Left ventricle myocardium inferior (tissue), 1 donor: ENCODE measurements at places on chromosomes 5 and 9. TPM values are rescaled to one million over a fixed set of nuclear protein-coding genes. Genes with fewer than 3 reads are reported as not detected.

NUTM2G gene
- not detected for total RNA-seq

HRH2 gene
- 47.7 TPM for total RNA-seq

DNA sequence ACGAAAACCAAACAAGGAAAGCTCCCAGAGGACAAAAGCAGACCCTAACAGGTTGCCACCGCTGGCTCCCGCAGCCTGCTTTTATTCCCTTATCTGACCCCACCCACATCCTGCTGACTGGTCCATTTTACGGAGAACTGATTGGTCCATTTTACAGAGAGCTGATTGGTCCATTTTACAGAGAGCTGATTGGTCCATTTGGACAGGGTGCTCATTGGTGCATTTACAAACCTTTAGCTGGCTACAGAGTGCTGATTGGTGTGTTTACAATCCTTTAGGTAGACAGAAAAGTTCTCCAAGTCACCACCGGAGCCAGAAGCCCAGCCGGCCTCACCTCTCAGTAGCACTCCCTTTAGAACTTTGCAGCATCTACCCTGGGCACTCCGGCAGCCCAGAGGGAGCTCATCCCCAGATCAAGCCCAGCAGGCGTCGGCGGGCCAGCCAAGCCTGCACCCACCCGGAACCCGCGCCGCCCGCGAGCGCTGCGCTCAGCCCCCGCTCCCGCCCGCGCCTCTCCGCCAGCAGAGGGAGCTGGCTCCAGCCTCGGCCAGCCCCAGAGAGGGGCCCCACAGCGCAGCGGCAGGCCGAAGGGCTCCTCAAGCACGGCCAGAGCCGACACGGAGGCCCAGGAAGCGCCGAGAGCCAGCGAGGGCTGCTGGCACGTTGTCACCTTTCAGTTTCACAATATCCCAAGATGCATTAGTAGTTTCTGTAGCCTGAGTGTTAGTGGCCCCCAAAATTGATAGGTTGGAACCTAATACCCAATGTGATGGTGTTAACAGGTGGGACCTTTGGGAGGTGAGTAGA lies 35.3 kb upstream of the CLPTM1L start:
- DNase-seq = peak; percentile 38

GRCh38 chr9:69136779-69137178 lies 37.3 kb upstream of the TJP2 start:
- no peak for DNase-seq

- no peak for DNase-seq
Measured at GRCh38 chr5:128052780-128053179, 30.8 kb upstream of the SLC12A2 start.

DNA sequence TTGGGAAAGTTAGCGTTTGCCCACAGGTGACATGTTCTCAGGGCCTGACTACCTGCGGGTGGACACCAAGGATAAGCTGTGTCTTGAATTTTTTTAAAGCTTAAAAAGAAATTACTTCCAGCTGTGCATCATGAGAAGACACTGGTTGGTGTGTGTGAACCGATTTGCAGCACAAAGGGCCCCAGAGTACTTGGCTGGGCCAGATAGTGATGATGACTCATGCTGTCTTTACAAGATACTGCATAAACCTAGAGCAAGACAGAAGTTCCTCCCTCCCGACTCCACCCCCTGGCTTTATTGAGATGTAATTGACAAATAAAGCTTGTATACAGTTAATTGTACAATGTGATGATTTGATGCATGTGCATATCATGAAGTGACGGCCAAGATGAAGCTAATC lies 212.8 kb downstream of the NXNL2 start:
- peak; percentile 28 for DNase-seq

GRCh38 chr5:73499187-73499586 lies 945 bp downstream of the BTF3 start:
- no peak for DNase-seq

- DNase-seq = no peak
Measured at GRCh38 chr5:109407913-109408312, 1.9 kb downstream of the PJA2 start.

- no peak for DNase-seq
Measured at GRCh38 chr5:130002183-130002582, 97.9 kb downstream of the CHSY3 start.

GRCh38 chr9:98887918-98888510 lies 55.7 kb upstream of the COL15A1 start:
- DNase-seq = no peak

GRCh38 chr5:103744159-103744558 lies 181.6 kb upstream of the NUDT12 start:
- no peak for DNase-seq

GRCh38 chr9:132703336-132703735 lies 33.1 kb downstream of the GTF3C4 start:
- no peak for DNase-seq
